Stimulated activated CD8-positive, alpha-beta memory T cell treated with anti-CD3 and anti-CD28 coated beads, Interleukin-4, amount 100 ng/mL, for 1 hour (primary cell): ENCODE measurements at places on chromosomes 7 and 10.

- no peak for DNase-seq
Measured at GRCh38 chr7:28362182-28362581, 50.1 kb upstream of the CREB5 start.

GRCh38 chr7:142420554-142421362 is 162.9 kb upstream of the PRSS58 start:
- DNase-seq, result no peak

DNA sequence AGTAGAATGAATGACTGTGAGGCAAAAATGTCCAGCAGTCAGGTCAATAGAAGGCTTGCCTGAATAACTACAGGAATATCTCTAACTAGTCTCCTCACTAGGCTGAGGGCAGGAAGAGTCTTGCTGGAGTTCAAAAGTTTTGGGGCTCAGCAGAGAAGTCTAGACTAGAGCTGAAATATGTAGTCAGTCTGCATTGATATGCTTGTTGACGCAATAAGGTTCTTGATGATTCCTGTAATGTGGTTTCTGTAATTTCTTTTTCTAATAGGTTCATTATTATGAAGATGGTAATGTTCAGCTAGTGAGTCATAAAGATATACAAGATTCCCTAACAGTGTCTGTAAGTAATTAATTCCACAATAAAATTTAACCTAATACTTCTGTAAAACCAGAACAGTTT is 41.5 kb upstream of the ST7 start:
- no peak for DNase-seq

DNA sequence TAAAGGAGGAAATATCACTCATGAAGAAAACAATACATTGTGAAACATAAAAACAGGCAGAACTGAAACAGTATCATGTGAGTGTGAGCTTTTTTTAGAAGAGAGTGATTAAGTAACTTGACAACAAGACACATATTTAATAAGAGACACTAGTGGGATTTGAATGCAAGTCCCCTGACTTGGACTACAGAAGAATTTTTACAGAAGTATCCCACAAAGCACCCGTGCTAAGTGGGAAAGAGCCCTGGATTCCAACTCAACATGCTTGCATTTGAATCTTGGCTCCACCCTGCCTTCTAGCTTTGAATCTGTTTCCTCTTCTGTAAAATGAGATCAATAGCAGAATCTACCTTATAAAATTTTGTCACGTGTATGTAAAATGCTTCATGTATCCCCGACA is 166.2 kb downstream of the ZNF365 start:
- no peak for DNase-seq

DNA sequence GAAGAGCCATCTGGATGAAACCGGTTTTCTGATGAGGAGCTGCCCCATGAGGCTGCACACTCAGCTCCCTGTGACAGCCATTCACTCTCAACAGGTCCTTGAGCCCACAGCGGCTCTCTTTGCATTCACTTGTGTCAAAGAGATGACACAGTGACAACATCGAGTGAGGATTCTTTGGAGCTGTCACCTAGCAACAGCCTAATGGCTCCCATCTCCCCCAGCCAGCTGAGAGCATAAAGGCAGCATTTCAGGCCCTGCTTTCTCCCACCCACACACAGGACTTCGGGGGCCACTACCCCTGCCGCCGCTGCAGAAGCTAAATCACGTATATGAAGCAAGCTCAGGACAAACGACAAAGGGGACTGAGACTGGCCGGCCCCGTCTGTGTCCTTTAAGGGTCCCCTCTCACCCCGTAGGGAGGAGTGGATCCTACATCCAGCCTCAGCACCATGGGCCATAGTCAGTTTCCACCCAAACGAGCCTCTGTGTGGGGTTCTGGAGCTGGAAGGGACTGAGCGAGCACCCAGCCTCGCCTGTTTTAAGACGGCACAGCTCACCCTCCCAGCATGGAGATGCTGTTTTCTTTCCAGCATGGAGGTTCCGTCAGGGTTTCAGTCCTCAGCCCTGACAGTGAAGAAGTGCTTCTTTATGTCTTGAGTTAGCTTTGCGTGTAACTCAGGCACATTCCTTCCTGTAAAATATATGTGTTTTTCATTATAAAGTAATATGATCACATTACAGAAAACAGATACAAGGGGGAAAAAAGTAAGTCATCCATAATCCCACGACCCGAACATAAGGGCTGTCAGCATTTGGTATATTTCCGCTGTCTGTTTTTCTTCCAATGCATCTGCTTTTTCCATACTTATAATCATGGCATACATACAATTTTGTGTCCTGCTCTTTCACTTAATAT is 4.9 kb downstream of the CPA4 start:
- DNase-seq, result no peak
